Activated CD4-positive, alpha-beta memory T cell treated with anti-CD3 and anti-CD28 coated beads, Interleukin-2, amount 10 ng/mL, durations not matched to agents 7 days and 5 days (primary cell): ENCODE measurements at places on chromosomes 1 and 21. TPM values are rescaled to one million over a fixed set of nuclear protein-coding genes. Genes with fewer than 3 reads are reported as not detected.

GRCh38 chr21:44723177-44724131 lies 12.1 kb upstream of the TSPEAR start:
- DNase-seq: no peak
- H3K27me3 ChIP-seq: peaks cover 53% of the 10 kb centered on the region
- H3K36me3 ChIP-seq: no peaks in the 10 kb centered on the region
- H3K4me1 ChIP-seq: no peaks in the 10 kb centered on the region
- H3K4me3 ChIP-seq: no peak overlapping the region

- H3K4me3 ChIP-seq: no peak overlapping the region
- H3K27me3 ChIP-seq: no peaks in the 10 kb centered on the region
- H3K36me3 ChIP-seq: no peaks in the 10 kb centered on the region
- peaks cover 40% of the 10 kb centered on the region for H3K4me1 ChIP-seq
- no peak overlapping the region for H3K27ac ChIP-seq
- no peak for DNase-seq
Measured at GRCh38 chr1:221841251-221841982, 99.5 kb upstream of the DUSP10 start.

The RCSD1 gene
- total RNA-seq: 158 TPM

The CACHD1 gene
- total RNA-seq: 0.05 TPM

GRCh38 chr1:202860744-202861419 lies 28.1 kb downstream of the RABIF start:
- no peak for DNase-seq
- peak overlapping the region; percentile 54 for H3K4me3 ChIP-seq
- peaks cover 2% of the 10 kb centered on the region for H3K36me3 ChIP-seq
- H3K27ac ChIP-seq: no peak overlapping the region
- H3K4me1 ChIP-seq: peaks cover 10% of the 10 kb centered on the region
- peaks cover 60% of the 10 kb centered on the region for H3K27me3 ChIP-seq

- DNase-seq: no peak
- H3K4me3 ChIP-seq: no peak overlapping the region
- H3K36me3 ChIP-seq: no peaks in the 10 kb centered on the region
- H3K27ac ChIP-seq: no peak overlapping the region
- no peaks in the 10 kb centered on the region for H3K4me1 ChIP-seq
- H3K27me3 ChIP-seq: peaks cover 12% of the 10 kb centered on the region
Measured at GRCh38 chr1:66679140-66679539, 73.1 kb upstream of the DYNLT5 start.

DNA sequence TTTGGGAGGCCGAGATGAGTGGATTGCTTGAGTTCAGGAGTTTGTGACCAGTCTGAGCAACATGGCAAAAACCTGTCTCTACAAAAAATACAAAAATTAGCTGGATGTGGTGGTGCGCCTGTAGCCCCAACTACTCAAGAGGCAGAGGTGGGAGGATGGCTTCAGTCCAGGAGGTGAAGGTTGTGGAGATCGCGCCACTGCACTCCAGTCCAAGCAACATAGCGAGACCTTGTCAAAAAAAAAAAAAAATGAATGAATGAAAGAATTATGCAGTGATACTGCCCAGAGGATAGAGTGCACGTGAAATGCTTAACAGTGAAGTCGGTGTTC lies 429 bp upstream of the DPH2 start:
- H3K36me3 ChIP-seq: peaks cover 9% of the 10 kb centered on the region
- peak overlapping the region; percentile 92 for H3K4me3 ChIP-seq
- no peak for DNase-seq
- peaks cover 38% of the 10 kb centered on the region for H3K4me1 ChIP-seq
